Activated B cell treated with CpG ODN at 0.5 μM for 24 hours (primary cell): ENCODE measurements at places on chromosomes 11 and 22.

GRCh38 chr11:6742260-6742659 lies 29.5 kb downstream of the OR2AG2 start:
- DNase-seq, result no peak

DNA sequence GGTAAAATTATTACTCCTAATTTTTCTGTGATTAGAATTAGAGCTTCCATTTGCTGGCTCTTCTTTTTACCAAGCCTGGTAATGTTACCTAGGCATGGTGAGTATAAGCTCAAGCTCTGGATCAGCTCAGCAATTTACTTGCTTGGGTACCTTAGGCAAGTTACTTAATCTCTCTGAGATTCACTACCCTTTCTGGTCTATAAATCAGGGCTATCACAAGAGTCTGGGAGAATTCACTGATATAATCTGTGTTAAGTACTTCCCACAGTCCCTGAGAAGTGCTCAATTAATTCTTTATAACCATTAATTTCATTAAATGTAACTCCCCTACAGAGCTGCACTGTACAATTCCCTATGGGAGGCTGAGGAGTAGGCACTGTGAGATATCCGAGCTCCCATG lies 44.2 kb downstream of the TMEM123 start:
- DNase-seq, result no peak

DNA sequence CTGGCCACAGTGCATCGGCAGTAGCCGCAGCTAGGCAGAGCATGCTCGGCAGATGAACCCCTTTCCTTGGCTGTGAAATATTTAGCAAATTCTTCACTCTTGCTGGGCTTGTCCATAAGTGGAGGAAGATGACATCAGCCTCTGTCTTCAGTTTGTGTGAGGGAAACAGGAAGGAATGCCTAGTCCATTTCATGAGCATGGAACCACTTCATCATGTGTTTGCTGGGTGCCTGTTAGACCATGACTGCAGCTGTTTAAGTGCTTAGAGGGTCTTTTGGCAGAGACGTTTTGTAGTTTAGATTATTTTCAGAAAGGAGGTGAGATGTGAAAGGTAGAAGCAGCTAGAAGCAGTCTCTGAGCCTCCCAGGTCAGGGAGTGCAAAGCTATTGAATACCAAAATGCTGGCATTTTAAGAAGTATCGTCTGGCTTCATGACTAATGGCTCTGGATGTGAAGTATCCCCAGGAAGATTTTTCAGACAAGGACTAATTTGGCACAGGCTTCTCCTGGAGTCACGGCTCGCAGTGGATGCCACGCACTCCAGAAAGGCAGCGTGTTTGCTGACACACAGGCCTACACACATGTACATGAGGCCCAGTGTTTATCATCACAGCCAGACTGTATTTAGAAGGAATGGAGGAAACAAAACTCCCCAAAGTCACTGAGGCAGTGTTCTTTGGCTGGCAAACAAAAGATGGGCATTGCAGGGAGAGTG lies 43.1 kb upstream of the GRAMD1B start:
- no peak for DNase-seq

DNA sequence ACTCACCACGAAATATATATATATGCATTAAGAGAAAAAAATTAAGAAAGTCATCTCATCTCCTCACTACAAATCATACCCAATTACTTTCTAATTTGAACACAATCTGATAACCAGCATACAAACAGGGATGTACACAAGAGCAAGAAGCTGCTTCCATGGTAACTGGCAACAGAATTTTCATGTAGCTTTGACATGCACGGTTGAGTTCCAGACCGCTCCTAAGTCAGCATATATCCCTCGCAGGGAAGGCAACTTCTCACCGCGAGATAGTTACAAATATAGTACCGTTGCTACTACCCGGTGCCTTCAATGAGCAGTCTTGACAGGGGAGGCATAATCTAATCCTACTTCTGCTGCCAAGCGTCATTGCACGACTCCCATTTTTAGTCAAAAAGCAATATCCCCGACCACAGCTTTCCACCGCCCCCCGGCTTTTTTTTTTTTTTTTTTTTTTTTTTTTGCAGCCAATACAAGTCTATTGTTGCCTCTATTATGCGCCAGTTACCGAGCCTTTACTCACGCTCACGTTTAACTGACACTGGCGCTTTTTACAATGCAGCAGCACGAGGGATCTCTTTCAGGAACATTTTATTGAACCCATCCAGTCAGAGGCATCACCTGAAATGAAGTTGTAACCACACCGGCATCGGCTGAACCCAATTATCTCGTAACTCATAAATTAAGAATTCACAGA lies 2.2 kb downstream of the CADM1 start:
- no peak for DNase-seq

DNA sequence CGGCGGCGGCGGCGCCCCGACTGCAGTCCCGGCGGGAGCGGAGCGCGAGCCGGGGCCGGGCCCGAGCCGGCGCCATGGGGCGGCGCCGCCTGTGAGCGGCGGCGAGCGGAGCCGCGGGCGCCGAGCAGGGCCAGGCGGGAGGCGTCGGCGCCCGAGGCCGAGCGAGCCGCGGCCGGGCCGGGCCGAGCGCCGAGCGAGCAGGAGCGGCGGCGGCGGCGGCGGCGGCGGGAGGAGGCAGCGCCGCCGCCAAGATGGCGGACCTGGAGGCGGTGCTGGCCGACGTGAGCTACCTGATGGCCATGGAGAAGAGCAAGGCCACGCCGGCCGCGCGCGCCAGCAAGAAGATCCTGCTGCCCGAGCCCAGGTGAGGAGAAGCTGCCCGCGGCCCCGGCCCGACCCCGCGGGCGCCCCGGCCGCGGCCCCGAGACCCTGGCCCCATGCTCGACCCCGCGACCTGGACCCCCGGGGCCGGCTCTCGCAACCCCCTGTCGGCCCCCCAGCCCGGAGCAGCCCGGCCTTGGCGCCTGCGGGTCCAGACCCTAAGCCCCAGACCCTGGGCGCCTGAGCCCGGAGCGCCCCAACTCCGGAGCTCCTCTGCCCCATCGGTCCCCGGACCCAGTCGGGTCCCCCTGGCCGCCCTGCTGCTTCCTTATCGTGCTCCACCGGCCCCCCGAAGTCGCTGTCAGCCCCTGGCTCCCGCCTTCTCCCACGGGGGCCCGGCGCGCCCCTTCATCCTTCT lies at the start of gene GRK2:
Gene GRK2 (plus strand): TSS at position 25 of the 739 bp plus-strand sequence. CDS start 227 bp downstream, at position 252.
- DNase-seq, result no peak

GRCh38 chr11:18700375-18700774 lies 1.8 kb downstream of the TMEM86A start:
- DNase-seq, result no peak

- DNase-seq, result no peak
These were observed 81.2 kb downstream of the GUCY1A2 start for GRCh38 chr11:106937111-106937510.

- peak; percentile 65 for DNase-seq
These were observed at the start of gene APOBEC3C for GRCh38 chr22:39013942-39014722. Gene APOBEC3C, plus strand, starts transcription at chr22:39014257. Its CDS starts 106 bp downstream, at chr22:39014363.

GRCh38 chr11:28146123-28146751 lies 38.0 kb downstream of the METTL15 start:
- DNase-seq, result no peak

DNA sequence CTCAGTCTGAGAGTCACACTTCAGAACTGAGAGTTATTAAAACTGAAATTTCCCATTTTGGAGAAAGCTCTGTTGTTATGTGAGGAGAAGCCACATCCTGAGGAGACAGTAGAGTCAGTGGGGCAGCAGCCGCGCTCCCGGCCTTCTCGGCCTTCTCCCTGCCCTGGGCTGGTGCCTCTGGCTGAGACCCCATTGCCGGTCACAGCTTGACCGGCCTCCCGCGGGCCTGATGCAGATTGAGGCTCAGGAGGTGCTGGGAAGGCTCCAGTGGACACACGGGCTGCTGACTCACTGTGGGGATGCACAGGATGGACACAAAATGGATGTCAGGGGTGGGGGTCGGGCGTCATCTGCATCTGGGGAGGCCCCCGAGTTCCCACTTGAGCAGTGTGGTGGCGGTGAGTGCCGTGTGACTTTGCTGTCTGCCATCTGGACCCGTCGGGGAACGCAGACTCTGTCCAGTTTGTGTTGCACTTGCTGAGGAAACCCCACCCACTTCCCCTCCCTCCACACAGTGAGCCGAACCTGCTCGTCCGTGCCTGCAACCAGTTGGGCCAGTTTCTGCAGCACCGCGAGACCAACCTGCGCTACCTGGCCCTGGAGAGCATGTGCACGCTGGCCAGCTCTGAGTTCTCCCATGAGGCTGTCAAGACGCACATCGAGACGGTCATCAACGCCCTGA lies 50.1 kb downstream of the MUC6 start:
- DNase-seq, result no peak

DNA sequence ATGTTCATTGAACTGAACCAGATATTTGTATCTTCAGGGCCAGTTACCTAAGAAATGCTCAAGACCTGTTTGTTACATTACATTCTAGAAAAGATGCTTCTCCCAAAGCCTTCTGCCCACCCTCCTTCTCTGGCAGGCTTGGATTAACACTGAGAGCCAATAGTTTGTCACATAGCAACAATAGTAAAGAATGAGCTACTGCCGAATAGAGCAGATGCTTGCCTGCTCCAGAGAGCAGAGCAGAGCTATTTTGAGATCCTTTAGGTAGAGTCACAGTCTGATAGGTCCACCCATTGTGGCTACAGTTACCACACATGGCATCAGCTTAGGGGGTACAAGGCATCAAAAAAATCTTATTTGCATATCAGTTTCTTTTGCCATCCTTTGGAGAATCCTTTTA lies 13.5 kb upstream of the EP300 start:
- no peak for DNase-seq

DNA sequence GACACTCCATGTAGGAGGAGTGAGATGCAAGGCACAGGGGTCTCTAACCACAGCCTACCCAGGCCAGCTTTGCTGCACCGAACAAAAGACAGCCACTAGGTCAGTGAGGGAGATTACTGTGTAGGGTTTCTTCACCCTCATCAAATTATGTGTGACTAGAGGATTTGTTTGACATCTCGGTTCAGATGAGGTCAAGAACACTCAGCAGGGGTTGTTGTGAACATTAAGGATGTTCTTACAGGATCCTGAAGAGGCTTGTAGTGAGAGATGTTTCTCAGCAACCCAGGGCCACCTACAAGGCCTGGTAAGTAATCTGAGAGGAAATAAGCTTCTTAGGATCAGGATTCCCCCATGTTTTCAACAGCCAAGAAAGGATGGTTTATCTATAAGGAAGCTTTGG lies 202.1 kb downstream of the NXPE2 start:
- DNase-seq, result no peak

- DNase-seq, result no peak
These were observed 102.6 kb downstream of the SNX19 start for GRCh38 chr11:130813638-130814037.

GRCh38 chr11:103862094-103862801 lies 174.2 kb upstream of the DDI1 start:
- no peak for DNase-seq

- no peak for DNase-seq
These were observed 448.0 kb downstream of the LUZP2 start for GRCh38 chr11:24944891-24945290.

DNA sequence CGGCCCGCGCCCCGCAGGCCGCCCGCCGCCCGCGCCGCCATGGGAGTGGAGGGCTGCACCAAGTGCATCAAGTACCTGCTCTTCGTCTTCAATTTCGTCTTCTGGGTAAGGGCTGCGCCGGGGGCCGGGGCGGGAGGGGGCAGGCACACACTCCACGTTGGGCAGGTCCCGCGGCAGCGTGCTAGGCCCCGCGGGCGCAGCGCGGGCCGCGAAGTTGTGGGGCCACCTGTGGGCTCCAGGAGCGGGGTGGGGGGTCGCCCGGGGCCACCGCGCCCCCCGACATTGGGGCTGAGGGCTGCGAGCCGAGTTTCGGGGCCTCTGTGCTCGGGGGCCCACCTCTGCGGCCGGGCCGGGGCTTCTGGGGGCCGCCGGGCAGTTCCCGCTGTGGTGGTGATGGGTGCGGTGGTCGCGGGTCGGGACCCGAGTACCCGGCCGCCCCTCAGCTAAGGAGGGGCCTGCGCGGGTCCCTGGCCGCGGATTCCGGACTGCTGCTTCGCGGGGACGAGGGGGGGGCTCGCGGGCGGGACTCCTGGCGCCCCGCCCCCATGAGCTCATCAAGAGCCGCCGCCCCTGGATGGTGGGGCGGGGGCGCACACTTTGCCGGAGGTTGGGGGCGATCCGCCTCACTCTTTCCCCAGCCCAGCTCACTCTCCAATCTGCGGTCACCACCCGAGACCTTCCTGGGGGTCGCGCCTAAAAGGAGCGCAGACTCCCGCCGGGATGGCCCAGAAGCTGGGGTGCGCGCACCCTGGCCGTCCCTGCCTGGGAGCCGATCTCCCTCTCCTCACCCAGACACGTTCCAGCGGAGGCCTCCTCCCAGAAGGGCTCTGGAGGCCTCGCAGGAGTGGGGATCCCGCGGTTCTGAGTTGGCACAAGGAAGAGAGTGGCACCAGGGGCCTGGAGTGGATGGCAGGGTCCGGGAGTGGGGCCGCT lies 667 bp downstream of the CD81 start:
- DNase-seq, result no peak

DNA sequence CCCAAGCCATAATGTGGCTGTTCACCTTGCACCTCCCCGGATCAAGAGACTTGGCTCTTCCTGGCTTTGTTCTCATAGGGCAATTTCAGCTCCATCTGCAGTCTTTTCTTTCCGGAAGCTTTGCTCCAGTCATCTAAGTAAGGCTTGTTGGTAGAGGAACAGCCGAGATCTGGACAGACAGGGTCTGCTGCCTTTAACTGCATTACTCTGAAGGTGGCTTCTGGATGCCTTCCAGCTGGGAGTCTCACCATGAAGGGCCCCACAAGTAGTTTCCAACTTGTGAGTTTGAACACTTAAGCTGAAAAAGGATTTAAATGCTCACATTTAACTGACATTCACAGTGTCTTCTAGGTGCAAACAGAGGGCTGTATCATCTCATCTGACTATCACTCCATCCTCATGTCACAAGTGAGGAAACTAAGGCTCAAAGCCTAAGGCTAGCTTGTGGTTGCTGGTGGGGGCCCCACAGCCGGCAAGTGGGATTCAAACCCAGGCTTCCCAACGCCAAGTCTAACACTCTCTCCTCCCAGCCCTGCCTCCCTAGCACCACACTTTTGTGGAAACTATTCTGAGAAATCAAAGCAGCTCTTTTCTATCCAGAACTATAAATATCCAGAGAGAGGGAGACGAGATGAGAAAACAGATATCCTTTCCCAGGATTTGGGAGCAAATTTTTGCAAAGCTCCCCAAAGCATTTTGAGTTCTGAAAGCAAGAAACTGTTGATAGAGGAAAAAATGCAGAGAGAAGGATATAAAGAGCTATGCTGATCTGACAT lies 58.4 kb downstream of the GALNT18 start:
- DNase-seq, result no peak

DNA sequence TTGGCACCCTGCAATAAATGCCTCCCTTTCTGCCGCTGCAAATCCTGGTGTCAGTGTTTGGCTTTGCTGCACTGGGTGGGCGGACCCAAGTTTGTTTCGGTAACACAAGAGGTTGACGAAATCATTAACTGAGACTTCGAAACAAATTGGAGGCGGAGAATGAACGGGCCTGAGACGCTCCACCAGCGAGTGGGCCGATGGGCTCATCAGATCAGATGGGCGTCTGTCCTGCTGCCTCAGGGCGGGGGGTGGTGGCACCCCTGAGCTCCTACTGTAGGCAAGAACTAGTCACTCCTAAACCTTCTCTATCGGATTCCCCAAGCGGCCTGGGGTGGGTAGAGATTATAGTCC lies 918 bp upstream of the CAPN5 start:
- DNase-seq, result no peak
